ENCODE measurements at places on chromosomes 2 and 18.

GRCh38 chr2:156601855-156602551 is 165.8 kb downstream of the GPD2 start:
- no peak for DNase-seq

GRCh38 chr2:36663851-36664695 is 32.4 kb upstream of the VIT start:
- DNase-seq: peak; percentile 63

DNA sequence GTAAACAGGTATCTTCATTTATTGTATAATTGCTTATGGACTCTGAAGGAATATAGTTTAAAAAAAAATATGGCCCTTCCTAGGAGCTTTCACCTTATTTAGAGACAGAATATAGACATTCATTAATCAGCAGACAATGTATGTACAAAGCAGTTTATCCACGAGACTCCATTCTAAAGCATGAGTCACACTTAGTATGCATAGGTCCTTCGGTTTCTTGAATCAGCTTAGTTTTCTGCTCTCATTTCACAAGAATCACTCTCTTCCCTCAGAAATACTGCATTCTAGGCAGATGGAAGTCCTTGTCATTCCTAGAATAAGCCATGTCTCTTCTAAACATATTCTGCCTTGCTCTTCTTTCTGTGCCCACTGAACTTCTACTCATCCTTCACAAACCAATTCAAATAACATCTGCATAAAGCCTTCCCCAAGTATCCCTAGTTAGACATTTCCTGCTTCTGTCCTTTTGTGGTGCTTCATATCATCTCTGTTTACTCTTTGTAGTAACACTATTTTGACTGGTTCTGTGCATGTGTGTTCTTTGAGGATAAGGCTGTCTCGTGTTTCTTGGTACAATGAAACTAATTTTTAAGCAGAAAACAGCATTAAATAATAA is 84.5 kb downstream of the PTRHD1 start:
- DNase-seq: no peak

DNA sequence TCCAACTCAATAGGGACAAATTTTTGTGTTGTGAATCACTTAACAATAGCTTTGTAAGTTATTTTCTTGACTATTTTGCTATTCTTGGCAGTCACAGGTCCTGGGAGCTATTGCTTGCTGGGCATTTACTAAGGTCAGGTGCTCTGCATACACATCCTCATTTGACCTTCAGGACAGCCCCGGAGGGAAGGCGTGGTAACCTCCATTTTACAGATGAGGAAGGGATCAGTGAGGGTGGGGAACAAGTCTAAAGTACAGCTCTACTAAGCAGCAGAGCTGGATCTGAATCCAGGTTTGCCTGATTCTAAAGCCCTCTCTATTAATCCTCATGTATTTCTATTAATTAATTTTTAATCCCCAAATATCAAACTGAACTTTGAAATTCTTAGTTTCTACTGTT is 58.8 kb downstream of the PTPN2 start:
- DNase-seq: no peak
